ENCODE measurements at places on chromosomes 2 and 18.
A peak's percentile ranks its signal among the peaks of the same experiment; 100 is the strongest.

DNA sequence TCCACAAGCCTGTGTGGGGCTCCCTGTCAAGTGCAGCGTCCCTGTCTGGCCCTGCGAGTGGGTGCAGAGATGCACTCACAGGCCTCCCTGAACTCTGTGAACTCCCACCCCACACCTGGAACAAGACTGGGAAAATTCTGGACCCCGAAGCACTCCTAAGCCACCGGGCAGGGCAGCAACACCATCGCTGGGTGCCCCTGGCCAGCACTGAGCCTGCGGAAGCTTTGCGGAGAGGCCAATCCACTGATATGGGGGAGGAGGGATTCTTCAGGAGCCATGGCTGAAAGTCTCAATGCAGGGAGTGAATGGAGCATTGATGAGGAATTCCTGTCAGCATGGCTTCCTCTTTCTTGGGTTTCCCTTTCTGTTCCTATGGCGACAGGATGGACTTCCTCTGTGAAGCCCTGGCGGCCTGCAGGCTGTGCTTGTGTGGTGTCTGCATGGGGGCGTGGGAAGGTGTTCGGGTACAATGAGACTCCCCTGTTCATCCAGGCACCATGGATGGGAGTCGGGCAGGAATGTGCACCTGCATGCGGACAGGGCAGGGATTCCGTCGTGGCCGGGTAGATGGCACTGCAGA is 15.1 kb downstream of the TRIB2 start:
- no peak for DNase-seq

DNA sequence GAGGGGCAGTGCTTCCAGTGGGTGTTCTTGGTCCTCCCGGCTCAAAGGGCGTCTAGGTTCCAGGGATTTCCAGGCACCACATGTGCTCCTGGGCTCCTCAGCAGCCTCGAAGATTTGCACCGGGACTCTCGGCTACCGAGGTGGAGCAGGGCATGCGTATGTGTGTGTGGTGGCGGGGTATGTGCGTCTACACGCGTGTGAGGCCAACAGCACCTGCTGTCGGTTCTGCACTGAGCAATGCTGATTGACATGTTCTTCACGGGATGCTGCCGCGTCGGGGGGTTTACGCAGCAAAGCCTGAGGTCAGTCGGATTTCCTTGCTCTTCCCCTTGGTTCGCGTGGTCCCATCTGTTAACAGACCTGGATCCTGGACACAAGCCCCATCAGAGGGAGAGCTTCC is 119.8 kb downstream of the NDUFA10 start:
- no peak for DNase-seq

GRCh38 chr2:98014379-98014778 is 18.6 kb upstream of the TMEM131 start:
- DNase-seq: no peak

DNA sequence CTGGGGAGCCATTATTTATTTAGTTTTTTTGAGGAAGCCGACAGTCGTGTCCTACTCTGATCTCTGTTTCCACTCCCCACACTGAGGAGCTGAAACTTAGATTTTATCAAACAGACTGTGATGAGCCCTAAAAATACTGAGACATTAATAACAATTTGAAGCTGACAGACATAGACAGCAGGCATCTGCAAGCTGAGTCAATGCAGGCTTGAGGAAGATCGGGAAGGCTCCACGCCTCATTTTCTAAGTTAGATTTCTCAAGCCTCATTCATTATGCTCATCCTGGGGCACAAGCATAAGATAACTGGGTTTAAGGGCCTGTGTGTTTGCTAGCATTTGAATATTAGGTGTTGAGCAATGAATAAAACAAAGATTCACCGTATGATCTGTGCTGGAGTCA is 26.3 kb downstream of the EFR3B start:
- no peak for DNase-seq

- DNase-seq: no peak
Measured at GRCh38 chr2:164458792-164459191, 162.5 kb downstream of the GRB14 start.

- no peak for DNase-seq
Measured at GRCh38 chr18:49778826-49779465, 34.4 kb downstream of the ACAA2 start.

DNA sequence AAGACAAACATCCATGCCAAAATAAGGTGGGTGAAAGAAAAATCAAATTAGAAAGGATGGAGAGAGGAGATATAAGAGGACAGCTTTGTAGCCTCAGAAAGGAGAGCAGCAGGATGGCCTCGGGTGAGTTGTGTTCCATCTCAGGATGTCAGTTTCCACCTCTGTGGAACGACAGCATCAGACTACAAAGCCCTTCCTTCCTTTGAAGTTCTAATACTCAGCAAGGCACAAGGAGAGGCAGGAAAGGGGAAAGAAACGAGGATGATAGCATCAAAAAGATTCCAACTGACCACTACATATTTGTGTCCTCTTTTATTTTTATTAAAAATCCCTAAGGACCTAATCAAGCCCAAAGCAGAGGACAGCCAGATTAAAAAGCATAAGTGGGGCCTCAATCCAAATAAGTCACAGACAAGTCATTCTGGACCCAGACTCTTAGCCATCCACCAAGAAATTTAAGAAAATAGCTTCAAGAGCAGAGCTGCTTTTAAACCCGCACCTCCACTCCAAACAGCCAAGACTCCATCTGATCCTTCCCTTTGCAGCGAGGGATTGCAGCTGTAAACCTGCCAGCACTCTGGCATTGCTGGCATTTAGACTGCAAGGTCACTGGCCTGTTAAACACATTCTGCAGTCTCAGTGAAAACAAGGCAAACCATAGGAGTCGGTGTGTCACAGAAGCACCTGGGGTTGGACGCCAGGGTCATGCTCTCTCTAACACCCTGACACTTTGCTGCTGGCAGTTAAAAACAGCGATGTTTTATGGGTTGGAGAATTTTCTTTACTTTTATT is 314.5 kb upstream of the CHAC2 start:
- no peak for DNase-seq

DNA sequence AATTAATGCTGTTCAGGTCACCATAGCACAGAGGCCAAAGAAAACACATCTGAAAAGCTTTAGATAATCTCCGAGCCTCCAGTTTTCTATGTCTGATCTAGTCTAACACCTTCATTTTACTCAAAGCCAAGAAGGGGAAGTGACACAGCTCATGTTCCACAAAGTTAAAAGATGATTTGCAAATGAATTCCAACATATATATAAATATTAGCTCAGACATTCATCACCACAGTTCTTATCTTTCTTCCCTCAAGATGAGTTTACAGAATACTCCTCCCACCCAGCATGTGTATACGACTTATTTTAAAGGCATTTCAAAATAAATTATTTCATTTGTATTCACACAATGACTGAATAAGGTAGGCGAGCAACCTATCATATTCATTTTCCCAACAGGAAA is 82.4 kb downstream of the AAK1 start:
- DNase-seq: peak; percentile 28

DNA sequence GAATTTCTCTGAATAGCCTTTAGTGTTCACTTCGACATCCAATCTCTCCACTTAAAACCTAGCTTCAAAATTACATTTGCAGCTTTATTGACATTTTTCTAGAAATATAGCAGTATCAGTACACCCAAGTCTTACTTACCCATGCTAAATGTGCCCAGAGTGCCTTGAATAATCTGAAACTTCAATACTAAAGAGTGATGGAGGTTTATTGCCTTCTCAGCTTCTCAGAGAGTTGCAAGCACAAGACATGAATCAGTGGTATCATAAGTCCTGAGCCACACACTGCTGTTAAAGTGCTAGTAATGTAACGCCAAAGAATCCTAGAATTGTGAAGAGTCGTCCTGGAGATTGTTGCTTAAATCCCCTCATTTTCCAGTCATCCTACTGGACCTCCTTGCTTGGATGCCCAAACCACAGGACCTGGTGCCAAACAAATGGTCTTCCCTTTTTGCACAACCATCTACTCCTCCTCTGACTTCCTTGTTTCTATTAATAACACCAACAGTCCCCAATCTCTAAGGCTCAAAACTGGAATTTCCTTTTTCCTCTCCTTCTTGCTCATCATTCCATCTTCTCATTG is 83.2 kb upstream of the SPATS2L start:
- DNase-seq: no peak

GRCh38 chr2:190682168-190682567 is 33.3 kb downstream of the NAB1 start:
- DNase-seq: peak; percentile 91

DNA sequence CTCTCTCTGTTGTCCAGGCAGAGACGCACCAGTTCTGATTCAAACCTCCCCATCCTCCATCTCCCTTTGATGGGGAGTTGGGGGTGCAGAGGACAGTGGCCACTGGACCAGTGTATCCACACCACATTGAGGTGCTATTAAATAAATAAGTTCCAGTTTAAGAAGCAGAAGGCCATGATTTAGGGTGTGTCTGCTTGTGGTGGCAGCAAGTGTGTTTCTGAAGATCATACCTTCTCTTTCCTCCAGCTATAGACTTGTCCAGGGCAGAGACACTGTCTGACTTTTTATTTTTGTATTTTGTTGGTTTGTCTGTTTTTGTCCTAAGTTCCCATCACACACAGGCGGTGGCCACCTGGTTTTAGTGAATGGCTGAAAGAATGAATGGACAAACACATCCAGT is 16.5 kb upstream of the INO80C start:
- DNase-seq: no peak

- no peak for DNase-seq
Measured at GRCh38 chr2:15842758-15843666, 97.3 kb upstream of the MYCN start.

GRCh38 chr2:28752631-28753376 is 1.2 kb downstream of the PPP1CB start:
- peak; percentile 19 for DNase-seq

- no peak for DNase-seq
Measured at GRCh38 chr2:3320910-3321605, 56.6 kb downstream of the EIPR1 start.

- no peak for DNase-seq
Measured at GRCh38 chr18:8843005-8843404, 137.6 kb downstream of the MTCL1 start.

- DNase-seq: no peak
Measured at GRCh38 chr2:96985181-96985945, 1.0 kb downstream of the FAM178B start.

GRCh38 chr2:43376523-43377198 is 150.3 kb upstream of the ZFP36L2 start:
- DNase-seq: peak; percentile 37

DNA sequence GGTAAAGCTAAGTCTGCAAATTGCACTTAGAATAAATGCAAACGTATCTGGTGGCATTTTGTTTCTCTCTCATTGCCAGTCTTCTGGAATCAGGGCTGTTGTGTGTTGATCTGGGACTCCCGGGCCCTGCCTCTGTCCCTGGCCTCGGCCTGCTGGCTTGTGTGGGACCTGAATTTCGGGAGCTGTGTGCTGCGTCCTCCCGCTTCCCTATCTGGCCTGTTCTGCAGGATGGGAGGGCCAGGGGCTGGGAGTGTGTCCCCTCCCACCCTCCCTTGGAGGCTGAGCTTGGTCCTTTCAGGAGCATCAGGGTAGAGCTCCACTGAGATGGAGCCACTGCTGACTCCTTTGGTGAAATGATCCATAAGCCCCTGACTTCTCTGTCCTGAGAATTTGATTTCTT is 118.5 kb downstream of the ACKR3 start:
- no peak for DNase-seq

- DNase-seq: no peak
Measured at GRCh38 chr2:11102956-11103860, 52.1 kb upstream of the SLC66A3 start.

GRCh38 chr18:9109523-9109922 is 7.0 kb downstream of the NDUFV2 start:
- DNase-seq: no peak

DNA sequence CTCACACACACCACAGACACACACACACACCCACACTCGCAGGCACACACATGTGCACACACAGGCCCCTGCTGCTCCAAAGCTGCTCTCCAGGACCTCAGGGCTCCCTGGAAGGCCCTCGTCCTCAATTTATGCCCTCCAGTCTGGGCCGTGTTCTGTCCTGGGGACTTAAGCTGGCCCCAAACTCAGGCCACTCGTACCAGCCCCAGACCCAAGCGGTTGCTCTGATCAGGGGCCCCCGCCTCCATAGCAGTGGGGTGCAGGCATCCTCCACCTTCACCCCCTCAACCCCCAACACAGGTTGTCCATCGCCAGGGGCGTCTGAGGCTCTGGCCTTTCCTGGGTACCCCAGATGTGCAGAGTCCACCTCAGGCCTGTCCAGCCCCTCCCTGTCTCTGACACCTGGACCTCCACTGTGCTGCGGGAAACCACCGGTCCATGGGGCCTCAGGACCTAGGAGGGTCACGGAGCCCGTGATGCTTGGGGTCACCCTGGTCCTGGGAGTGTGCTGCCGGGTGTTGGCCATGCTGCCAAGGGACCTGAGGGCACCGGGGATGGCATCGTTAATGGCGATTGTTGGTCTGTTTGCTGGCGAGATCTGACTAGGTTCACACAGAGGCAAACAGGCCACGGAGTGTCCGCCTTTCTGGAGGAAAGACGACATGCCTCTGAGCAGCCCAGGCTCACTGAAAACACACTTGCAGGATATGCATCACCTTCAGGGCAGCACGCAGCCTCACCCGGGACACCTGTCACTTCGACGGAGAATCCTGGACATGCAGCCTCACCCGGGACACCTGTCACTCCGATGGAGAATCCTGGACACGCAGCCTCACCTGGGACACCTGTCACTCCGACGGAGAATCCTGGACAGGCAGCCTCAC is 155.6 kb downstream of the NDUFA10 start:
- no peak for DNase-seq

GRCh38 chr2:98736464-98736889 is 5.5 kb upstream of the MGAT4A start:
- peak; percentile 45 for DNase-seq

DNA sequence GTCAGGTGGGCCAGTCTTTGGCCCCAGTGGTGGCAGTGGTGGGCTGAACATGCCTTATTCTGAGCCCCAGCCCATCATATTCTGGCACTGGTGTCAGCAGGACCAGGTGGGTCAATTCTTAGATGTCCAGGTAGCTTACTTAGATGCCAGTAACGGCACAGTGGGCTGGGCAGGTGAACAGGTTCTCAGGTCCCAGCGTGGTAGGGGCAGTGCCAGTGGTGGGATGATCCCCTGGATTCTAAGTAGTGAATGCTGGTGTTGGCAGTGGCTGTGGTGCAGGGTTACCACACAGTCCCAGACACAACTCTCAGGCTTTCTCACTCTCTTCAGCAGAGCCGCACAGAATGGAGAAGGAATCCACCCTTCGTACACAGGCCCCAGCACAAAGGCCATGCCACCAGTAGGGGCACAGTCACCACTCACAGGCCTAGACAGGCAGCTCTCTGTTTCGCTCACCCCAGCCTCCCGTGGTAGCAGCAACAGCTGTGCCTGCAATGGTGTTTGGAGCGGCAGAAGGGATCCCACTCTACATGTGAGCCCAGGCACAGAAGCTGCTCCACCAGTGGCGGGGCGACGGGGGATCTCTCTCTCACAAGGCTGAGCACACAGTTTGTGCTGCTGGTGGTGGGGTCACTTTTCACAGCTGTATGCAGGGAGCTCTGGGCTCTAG is 97.3 kb downstream of the ANKRD12 start:
- no peak for DNase-seq

- peak; percentile 7 for DNase-seq
Measured at GRCh38 chr2:229868794-229869193, 53.0 kb downstream of the TRIP12 start.

GRCh38 chr2:201520201-201520600 is 68.7 kb downstream of the STRADB start:
- DNase-seq: no peak

- DNase-seq: no peak
Measured at GRCh38 chr18:27931535-27931934, 245.4 kb downstream of the CDH2 start.

Measured in ELR (cell line).